Activated B cell treated with CpG ODN at 0.5 μM for 24 hours (primary cell): ENCODE measurements at places on chromosomes 5 and 9. TPM values are rescaled to one million over a fixed set of nuclear protein-coding genes. Genes with fewer than 3 reads are reported as not detected.

JAKMIP2 gene
- 2.0 and 3.1 TPM in 2 replicates for total RNA-seq

IFNB1 gene
- not detected in 2 replicates for total RNA-seq

FLT4 gene
- total RNA-seq, result not detected in 2 replicates

GRCh38 chr5:112077180-112077579 lies 320.2 kb upstream of the NREP start:
- no peaks in the 10 kb centered on the region for H3K36me3 ChIP-seq
- H3K4me3 ChIP-seq, result no peak overlapping the region
- no peaks in the 10 kb centered on the region for H3K4me1 ChIP-seq
- H3K27ac ChIP-seq, result no peak overlapping the region
- DNase-seq, result no peak

GRCh38 chr5:31221001-31221400 lies 27.5 kb downstream of the CDH6 start:
- DNase-seq, result no peak
- no peaks in the 10 kb centered on the region for H3K4me1 ChIP-seq
- H3K36me3 ChIP-seq, result no peaks in the 10 kb centered on the region
- H3K4me3 ChIP-seq, result no peak overlapping the region

GRCh38 chr5:131019111-131019510 lies 145.9 kb downstream of the HINT1 start:
- H3K4me3 ChIP-seq, result no peak overlapping the region
- H3K27me3 ChIP-seq, result peaks cover 5% of the 10 kb centered on the region
- no peak overlapping the region for H3K27ac ChIP-seq
- H3K36me3 ChIP-seq, result no peaks in the 10 kb centered on the region
- H3K4me1 ChIP-seq, result no peaks in the 10 kb centered on the region

- H3K27me3 ChIP-seq, result peaks cover 2% of the 10 kb centered on the region
- no peaks in the 10 kb centered on the region for H3K36me3 ChIP-seq
- no peak overlapping the region for H3K4me3 ChIP-seq
Measured at GRCh38 chr9:114002271-114002985, 75.7 kb downstream of the AMBP start.

DNA sequence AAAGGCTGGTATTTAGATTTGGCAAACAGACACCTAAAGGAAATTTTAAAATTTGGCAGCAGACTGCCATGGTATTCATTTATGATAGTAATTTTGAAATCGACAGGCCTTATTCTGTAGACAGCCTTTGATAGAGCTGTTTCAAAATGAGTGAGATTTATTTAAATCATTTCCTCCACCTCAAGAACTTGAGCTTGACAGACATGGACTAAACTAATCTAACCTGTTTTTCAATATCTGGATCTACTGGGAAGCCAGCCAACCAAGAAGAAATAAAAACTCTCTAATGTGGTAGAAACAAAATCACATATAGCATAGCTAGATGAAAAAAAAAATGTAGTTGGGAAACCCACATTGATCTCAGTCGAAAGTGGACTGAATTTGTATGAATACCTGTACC lies 56.9 kb upstream of the RASA1 start:
- no peaks in the 10 kb centered on the region for H3K36me3 ChIP-seq
- DNase-seq, result no peak
- no peak overlapping the region for H3K27ac ChIP-seq
- no peak overlapping the region for H3K4me3 ChIP-seq
- no peaks in the 10 kb centered on the region for H3K27me3 ChIP-seq

DNA sequence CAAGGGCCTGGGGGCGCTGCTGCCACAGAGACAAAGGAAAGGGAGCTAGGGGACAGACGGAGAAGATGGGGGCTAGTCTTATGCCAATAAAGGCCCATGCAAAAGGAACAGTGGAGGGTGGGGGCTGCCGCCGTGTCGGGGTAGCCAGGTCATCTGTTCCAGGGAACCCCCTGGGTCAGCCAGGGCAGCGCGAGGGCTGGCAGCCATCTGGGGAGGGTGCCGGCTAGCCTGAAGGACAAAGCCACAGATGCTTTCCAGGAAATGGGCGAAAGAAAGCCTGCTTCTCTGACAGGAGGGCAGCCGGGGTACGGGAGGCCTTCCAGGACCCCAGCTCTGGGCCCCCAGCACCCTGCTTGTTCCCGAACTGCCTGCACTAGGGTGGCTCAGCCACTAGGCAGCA lies 1.6 kb upstream of the CARD9 start:
- DNase-seq, result no peak
- H3K27me3 ChIP-seq, result no peaks in the 10 kb centered on the region
- peaks cover 12% of the 10 kb centered on the region for H3K36me3 ChIP-seq
- no peak overlapping the region for H3K27ac ChIP-seq
- H3K4me1 ChIP-seq, result peaks cover 9% of the 10 kb centered on the region
- H3K4me3 ChIP-seq, result no peak overlapping the region
